ENCODE measurements at places on chromosomes 2 and 18. TPM values are rescaled to one million over a fixed set of nuclear protein-coding genes. Genes with fewer than 3 reads are reported as not detected.
A peak's percentile ranks its signal among the peaks of the same experiment; 100 is the strongest.

DNA sequence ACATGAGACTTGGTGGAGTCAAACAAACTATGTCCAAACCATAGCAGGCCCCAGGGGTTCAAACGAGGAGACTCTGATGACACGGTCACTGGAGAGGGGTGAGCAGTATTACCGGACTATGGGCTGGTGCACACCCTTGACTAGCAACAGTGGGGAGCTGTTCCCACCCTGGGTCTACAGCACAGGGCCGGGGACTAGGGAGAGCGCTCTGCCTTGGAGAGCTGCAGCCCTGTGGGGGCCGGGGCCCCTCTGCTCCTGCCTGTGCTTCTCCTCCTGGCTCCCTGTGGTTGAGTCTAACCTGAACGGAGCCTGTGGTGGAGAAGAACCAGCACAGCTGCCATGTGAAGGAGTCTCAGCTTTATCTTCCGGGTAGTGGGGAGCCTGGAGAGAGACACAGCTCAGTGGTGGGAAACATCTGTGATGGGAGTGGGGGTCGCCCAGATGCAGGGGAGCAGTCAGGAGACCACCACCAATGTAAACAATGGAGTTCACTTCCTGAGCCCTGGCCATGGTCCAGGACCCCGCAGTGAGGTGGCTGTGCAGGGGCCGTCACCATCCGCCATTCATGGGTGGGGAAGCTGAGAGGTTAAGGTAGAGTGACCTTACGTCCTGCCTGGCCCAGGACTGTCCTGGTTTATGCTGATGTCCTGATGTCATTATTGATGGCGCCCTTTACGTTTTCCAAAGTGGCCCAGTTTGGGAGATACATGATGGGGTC is 195.7 kb upstream of the TWIST2 start:
- no peak for DNase-seq

DNA sequence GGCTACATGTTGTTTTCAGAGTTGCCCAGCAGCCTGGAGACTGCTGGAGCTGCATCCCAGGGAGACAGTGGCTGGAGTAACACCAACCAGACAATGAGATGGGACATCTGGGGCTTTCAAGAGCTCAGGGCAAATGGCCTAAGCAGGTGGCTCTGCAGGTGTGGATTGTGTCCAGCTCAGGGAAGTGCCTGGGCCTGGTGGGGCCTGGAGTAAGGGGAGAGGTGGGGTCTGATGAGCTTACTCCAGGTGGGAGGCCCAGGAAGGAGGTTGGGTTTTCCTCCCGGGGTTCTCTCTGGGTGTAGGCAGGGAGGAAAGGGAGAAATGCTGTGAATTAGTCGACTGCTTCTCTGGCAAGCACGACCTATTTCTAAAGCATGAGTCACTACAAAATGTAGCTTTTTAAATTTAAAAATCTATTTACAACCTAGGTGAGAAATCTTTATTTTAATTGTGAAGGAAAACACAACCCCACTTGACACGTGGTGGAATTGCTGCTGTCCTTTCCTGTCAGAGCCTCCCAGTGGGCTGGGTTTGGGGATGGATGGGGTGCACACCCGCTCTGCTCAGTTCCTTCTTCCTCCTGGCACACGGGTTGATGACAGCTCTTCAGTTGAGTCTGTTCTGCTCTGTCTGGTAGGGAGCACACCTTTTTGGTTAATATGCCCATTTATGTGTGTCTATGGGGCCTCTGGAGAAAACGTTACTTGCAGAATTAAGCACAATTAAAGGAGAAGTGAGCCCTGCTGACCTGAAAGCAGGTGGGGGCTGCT is 81.6 kb downstream of the SH3RF3 start:
- peak; percentile 36 for DNase-seq

DNA sequence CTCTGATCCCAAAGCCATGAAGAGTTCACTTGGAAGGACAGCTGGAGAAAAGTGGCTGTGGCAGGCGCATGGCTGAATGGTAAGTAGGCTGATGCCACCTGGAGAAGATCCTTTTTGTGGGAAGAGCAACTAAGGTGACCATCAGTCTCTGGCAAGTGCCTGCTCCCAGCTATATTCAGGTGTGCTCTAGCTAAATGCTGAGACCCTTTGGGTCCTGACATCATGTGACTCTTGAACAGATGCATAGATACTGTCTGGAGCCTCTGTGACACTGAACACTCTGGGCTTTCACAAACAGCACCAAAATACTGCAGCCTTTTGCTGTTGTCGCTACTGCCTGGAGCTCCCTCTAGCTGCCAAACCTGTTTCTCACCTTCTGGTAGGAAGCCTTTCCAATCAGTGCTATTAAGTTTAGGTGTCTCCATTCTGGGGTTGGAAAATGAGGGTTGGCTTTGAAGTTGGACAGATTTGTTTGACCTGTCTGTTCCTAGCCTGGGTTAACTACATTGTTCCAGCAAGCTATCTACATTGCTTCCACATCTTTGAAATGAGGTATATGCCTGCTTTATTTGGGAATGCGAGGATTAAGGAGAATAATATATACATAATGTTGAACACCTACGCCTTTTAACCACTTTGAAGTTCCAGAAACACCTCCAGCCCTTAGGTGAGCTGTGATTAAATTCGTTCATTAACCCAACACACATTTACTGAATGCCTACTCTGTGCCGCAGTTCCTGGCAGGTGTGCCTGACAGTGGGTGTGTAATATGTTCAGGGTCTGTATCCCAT is 3.1 kb downstream of the EGR4 start:
- DNase-seq: peak; percentile 39

DNA sequence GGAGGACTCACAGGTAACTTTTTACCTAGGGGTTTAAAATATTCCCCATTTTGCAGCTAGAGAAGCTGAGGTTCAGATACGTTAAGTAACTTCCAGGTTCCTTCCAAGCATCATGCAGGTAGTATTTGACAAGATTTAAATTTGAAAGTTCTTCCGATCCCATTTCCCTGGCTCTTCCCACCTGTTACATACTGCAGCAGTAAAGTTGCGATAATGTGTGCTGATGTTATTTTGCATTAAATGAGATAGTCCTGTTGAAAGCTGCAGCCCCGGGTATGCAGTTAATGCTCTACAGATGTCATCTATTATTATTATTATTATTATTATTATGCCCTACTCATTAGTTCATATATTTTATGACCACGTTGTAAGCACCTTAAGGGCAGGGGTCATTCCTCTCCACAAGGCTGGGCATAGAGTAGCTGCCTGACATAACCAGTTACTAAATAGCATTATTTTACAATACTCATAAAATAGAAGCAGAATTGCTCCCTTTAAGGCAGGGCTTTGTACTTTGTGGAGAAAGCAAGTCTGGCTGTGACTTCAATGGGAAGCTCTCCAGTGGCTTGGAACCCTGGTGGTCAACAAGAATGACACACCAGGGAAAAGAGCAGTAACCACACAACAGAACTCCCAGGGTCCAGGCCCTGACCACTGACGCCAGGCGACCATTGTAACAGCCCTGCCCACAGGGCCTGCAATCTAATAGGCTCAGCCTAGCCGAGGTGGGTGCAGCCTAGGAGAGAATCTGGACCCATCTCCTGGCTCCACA is 112.0 kb upstream of the STPG4 start:
- no peak for DNase-seq

DNA sequence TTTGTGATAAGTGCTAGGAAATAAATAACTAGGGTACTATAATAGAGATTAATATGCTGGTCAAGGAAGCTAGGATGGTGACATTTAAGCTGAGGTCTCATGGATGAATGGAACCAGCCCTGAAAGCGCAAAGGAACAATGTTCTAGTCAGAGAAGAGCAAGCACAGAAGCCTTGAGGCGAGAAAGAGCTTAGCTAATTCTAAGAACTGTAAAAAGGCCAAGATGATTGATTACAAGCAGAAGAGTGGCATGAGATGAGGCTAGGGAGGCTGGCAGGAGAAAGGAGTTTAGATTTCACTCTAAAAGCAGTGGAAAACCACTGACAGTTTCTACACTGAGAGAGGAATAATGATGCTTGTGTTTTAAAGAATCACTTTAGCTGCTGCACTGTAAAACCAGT is 3.4 kb upstream of the YIPF4 start:
- no peak for DNase-seq

- no peak for DNase-seq
These were observed 14.4 kb downstream of the PHLPP1 start for GRCh38 chr18:62729487-62730386.

GRCh38 chr2:38734299-38735058 is 16.7 kb downstream of the SRSF7 start:
- DNase-seq: no peak

DNA sequence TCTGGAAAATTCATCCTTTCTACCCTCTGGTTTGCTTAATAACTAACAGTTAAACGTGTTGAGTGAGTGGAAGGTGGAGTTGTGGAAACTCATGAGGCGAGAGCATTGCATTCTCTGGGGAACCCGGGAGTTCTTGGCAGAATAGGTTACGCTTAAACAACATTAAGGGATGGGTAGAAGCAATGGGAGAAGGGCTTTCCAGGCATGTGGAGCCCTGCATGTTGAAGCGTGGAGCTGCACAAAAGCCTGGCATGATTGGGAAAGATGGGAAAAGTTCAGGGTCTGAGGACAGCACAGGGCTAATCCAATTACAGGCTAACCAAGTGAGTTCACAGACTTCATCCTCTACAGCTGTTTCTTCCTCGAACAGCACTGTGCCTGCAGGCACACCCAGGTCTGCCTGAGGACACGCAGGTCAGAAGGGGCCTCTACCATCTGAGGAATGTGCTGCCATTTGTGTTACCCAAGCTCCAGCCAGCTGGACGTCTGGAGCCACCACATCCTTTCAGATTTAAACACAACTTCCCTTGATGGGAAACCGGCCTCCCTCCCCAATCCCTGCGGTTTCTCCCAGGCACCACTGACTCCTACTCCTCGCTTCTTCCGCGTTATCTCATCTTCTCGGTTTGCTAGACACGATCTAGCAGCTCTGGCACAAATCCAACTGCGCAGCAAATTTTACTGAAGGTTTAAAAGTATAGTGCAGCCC is 164.2 kb downstream of the ANTXR1 start:
- DNase-seq: peak; percentile 100

GRCh38 chr2:7012141-7012764 is 95.0 kb downstream of the RNF144A start:
- peak; percentile 60 for DNase-seq

RPE gene
- 91.5 TPM for total RNA-seq

TUBA3E gene
- total RNA-seq: not detected

LDAH gene
- total RNA-seq: 25.0 TPM

TRIM43 gene
- not detected for total RNA-seq

Data from fibroblast of villous mesenchyme (primary cell).